Anterior cingulate cortex (tissue), 58 donors: ENCODE measurements at places on chromosomes 5 and 9.

DNA sequence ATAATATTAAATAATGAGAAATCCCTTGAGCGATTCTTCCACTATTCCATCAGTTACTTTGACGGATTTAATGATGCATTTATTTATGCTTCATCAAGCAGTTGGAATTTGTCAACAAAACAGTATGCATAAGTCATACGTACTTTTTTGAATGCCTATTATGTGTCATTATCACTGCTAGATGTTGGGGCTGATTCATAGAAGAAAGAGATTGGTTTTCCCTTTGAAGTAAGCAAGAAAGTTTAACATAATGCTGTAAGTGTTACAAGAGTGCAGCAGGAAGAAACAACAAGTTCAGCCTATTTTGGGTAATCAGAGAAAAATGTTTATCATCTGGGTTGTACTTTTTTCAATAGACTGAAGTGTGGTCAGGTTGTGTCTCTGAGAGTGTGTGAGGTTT lies 121.2 kb upstream of the RANBP3L start:
- DNase-seq = no peak

GRCh38 chr5:155631116-155631515 lies 617.6 kb downstream of the KIF4B start:
- no peak for DNase-seq

DNA sequence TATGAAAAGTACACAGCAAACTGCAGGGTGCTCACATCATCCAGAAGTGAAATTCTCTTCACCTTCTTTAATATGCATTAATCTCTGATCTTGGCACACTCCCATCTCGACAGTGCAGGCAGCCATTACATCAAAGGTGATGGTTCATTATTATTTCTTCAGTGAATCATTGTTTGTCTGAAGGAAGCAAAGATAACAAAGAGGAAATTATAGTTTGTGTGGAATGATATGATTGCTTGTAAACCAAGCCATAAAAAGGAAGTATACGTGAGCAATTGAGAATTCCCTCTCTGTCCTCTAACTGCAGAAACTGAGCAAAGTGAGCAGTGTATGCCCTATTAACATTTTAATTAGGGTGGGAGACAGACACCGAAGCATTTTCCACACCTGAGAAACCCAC lies 171.6 kb upstream of the PPP1R2B start:
- DNase-seq = no peak

- DNase-seq = no peak
Measured at GRCh38 chr5:144361406-144361805, 190.7 kb downstream of the KCTD16 start.

DNA sequence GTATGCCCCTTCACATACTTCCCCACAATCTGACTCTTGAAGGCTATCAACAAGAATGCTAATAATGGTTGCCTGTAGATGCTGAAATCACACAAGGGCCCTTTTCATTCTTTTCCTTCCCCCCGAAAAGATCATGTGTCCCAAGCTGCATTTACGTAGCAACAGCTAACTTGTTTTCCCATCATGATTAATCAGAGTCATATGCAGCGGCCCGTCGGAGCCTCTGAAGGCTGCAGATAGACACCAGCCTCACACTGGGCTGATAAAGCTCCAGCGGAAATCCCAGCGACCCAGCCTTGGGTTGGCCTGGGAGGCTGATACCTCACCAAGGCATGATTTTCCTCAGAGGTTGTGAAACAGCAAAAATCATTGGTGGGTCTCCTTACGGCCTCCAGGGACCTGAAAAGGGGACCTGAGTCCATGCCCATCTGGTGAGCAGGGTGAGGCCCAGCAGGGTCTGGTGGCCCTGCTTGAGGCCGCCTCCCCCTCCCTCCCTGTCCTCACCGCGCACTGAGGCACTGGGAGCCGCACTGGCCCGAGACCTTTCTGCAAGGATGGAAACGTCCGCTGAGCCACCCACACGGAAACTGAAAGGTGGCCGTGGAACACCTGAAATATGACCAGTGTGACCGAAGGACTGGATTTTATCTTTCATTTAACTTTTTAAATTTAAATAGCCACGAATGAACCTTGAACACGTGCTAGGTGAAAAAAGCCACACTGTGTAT lies 114.2 kb upstream of the PHYKPL start:
- no peak for DNase-seq
